Progenitor cell of endocrine pancreas (in vitro differentiated cells): ENCODE measurements at places on chromosomes 4 and X.

DNA sequence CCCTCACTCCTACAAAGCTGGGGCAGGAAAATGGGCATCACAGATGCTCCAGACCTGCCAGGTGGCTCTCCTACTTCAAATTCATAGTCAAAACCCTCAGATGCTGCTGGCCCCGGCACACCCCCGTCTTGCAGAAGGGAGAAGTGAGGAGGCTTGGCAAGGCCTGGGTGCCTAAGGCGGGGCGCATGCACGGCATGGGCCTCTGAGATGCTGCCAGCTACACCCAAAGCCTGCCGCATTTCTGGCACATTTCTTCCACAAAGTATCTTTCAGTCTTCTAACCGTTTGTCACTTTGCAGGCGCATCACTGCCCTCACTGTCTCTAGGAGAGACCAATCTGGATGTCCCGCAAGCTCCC is 19.6 kb downstream of the WDR1 start:
- DNase-seq: no peak

DNA sequence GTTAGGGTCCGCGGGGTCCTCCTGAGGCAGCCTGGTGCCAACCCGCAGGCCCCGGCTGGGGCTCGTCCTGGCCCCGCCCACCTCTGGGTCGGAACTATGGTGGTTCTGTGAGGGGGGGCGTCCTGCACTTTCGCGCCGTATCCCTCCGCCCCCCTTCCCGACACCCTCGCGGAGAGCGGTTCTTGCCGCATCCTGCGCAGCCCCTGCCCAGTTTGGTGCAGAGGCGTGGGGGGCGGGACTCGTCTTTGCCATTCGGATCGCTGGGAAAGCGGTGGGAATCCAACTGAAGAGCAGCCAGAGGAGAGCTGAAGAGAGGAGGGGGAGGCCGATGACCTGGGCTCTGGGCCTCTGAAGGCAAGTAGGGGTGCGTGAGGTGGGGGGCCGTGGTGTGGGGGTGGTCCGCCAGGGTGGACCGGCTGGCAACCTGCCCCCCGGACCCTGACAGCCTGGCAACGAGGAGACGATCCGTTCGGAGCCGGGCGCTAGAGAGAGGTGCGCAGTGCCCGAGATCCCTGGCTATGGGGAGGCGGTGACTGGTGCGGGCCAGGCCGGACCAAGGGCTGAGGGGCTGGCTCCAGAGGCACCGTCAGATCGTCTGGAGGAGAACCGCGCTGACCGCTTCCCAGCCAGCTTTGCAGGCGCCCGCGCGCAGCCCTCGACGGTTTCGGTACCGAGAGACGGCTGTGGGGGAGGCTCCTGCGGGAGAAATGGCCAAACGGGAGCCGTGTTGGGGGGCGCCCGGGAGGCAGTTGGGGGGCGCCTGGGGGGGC is at the start of gene GPRASP1:
Gene GPRASP1 (plus strand): TSS at position 242 of the 770 bp plus-strand sequence. CDS start 2,431 bp downstream, outside the sequence.
- DNase-seq: peak; percentile 21

GRCh38 chr4:176376032-176376614 is 56.4 kb downstream of the SPCS3 start:
- no peak for DNase-seq

- no peak for DNase-seq
These were observed 40.2 kb downstream of the HOPX start for GRCh38 chr4:56640621-56641493.

DNA sequence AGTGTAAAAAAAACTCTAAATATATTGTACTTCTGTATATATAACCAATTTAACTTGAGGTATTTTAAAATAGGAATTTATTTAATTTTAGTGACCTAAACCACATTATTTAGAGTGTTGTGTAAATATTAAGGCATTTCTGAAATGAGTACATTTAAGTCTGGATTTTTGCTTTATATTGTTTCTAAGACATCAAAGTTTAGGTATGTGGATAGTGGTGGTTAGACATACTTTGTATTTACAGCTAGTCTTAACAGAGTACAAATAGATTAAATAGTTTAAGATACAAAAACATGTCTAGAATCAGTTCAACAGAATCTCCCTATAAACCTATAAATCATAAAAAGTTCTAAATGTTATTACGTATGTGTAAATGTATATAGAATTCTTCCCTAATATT is 588.5 kb downstream of the TRIML1 start:
- no peak for DNase-seq

GRCh38 chrX:121010218-121010617 is 24.7 kb upstream of the CT47A1 start:
- DNase-seq: no peak

- DNase-seq: no peak
These were observed 155.5 kb upstream of the PSAPL1 start for GRCh38 chr4:7590189-7590588.

DNA sequence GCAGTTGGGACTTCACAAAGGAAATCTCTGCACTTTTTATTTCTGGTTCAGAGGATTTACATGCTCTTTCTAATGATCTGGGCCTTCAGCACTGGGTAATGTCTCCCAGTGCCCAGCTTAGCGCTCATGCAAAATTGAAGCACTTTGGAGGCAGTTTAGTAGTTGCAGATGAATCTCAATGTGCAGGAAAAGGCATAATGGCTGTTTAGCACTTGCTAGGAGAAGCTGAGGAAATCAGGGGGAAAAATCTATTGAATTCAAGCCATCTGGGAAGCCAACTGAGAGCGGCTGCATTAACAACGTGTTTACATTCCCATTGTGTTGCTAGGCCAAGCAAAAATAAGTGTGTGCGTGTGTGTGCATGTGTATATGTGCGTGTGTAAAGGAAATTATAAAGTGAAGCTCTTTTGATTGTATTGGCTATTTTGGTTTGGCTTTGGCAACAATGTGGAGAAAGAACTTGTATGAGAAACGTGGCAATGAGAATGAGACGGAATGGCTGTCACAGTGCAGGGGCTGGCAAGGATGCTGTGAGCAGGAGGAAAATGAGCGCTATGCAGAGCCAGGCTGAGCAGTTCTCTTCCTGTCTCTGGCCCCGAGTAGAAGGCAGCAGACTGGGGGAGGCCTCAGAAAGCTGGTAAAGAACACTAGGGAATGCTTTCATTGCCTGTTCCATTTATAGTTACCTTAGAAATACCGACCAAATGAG is 231.5 kb downstream of the UNC5C start:
- no peak for DNase-seq

DNA sequence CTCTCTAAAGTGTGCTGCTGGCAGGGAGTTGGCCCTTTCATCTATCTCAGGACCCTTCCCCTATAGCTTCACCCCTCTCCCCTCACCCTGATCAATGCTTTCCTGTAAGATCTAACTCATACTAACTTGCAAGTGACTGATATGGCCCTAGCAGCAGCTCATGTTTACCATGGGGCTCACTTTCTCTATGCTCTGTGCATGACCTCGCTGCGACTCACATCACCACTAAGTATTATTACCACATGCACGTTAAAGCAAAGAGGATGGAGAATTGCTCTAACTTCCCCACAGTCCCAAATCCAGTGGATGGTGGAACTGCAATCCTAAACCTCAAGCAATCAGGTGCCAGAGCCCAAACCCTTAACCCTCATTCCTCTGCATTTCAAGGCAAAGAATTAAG is 626.6 kb downstream of the MID1IP1 start:
- DNase-seq: no peak
